ENCODE measurements at places on chromosomes 1 and 21.

GRCh38 chr1:9890224-9890731, 19.8 kb downstream of the CTNNBIP1 start:
- DNase-seq = no peak

DNA sequence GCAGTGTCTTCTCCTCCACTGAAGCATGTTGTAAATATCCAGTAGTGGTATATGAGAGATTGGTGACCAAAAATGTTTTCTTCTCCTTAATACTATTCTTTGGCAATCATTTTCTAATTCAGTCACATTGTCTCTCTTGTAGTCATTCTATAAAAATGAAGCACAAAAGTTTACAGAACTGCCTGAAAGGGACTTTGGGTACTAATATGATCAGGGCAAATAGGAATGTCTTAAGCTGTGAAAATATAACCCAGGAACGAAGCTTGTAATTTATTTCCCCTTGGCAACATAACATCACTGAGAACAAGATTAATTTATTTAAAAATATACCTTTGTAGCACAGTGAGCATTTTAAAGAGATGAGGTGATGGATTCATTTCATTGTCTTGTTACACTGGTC, 4.9 kb downstream of the B3GALT2 start:
- DNase-seq = no peak

- no peak for DNase-seq
Measured at GRCh38 chr1:54347261-54347954, 58.8 kb downstream of the SSBP3 start.

DNA sequence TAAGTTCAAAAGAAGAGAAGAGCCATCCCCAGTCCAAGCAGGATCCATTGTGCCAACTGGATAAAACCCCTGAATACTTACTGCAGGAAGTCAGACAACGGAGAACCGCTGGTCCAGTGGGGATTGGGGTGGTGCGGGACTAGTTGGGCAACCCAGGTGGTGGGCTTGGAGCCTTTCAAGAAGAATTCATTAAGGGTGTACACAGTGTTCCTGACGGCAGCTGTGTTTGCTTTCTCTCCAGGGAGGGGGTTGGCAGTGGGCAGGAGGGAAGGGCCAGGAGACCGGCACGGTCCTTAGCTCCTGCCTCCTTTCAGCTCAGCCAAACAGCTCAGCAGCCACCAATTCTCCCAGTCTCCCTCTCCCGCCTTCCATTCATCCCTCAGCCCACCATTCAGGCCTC, 7.1 kb upstream of the CDK18 start:
- DNase-seq = no peak

DNA sequence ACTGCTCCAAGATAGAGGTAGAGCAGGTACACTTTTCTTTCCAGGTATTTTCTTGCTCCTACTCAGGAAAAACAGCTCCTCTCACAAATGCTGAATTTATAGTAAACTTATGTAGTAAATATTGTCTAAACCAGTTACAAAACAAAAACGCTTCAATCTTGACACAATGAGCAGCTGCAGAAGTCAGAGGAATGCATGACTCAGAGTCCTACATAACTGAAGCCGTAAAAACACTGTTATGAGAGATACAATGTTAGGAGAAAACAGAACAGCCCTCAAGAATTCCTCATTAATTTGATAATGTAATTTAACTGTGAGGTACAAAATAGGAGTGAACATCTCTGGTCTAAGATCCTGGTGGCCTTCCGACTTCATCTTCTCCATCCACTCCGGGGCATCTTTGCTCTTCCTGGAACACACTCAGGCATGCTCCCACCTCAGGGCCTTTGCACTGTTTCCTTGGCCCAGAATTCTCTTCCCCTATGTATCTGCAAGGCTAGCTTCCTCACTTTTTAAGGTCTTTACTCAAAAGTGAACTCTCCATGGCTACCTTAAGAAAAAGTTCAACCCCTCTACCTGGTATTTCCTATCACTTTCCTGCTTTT, 138.5 kb downstream of the SLC45A1 start:
- DNase-seq = no peak

DNA sequence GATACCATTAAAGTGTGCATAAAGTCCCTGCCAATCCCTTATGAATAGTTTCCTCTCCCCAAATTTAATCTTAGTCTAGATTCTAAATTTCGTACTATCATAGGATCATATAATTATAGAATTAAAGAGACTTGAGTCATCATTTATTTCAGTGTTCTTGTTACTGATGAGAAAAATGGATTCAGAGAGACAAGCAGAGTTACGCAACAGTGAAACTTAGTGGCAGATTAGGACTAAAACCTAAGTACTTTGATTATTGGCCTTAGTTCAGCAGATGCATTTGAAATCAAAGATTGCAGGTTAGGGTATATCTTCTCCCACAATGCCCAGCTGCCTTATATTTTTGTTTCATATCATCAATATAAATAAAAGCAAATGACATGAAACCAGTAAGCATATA, 843 bp upstream of the KRTAP19-7 start:
- no peak for DNase-seq

DNA sequence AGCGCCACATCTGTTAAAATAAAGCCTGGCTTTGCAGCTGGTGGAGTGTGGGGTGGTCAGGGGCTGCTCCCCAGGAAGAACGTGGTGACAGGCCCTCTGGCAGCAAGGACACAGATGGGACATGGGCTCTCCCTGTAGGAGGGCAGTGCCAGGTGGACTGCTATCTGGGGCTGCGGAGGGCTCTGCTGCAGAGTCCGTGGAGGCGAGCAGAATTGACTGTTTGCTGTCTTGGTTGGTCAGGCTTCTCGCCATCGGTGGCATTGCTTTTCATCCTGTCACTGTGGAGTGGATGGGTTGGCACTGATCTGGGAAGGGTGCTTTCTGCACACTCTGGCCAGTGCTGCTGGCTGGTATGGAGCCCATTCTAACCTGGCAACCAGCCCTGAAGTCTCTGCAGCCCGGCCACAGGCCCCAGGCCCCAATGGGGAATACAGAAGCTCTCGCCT, 103.0 kb downstream of the LAMC2 start:
- no peak for DNase-seq

DNA sequence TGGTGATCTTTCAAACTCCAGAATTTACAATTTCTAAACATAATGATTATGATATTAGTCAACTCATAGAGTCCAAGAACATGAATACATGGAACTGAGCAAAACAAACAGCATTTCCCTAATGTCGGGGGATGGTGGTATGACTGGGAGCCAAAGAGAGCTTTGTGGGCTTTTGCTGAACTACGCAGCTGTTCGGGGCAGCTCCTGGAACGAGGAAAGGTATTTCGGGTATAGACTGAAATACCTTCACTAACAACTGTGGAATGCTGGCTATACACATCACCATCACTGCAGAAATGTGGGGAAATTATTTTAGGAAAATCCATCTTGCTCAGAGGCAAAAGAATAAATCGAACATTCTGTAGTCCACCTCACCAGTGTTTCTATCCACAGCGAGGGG, 30.2 kb upstream of the VPS26C start:
- DNase-seq = no peak

DNA sequence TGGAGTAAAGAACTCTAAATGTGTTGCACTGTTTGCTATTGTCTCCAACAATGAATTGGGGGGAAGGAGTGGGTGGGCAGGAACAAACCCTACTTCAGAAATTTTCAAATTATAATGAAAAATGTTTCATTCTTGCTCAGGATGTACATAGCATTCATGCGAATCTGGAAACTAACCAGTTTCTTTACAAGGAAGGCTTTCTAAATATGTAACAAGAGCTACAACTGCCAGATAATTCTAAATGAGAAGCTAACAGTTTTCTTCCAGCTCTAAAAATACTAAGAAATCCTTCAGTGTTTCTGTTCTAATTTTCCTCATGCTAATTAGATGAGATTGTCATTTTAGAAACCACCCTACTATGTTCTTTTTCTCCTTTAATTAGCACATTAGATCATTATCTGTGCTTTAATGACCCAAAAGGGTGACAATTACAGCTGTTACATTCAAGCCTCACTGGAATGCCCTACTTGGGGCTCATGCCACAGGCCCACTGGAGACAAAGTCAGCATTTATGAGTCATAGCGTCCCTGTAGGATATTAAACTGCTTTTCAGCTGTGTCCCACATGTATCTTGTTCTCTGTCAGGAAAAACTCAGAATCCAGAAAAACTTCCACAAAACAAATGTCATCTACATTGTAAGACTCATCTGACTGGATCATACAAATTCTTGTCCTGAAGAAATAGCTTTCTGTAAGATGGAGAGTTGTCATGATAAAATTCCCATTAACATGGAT, 804.6 kb upstream of the CXADR start:
- DNase-seq = no peak
